ENCODE measurements at places on chromosomes 5 and 9. TPM values are rescaled to one million over a fixed set of nuclear protein-coding genes. Genes with fewer than 3 reads are reported as not detected.

FOXD4L3 gene
- total RNA-seq, result not detected

ELOVL7 gene
- total RNA-seq, result 5.5 TPM

ADGRD2 gene
- 0.43 TPM for total RNA-seq

- no peaks in the 10 kb centered on the region for H3K27me3 ChIP-seq
- no peaks in the 10 kb centered on the region for H3K36me3 ChIP-seq
- no peak overlapping the region for H3K4me3 ChIP-seq
- H3K27ac ChIP-seq, result no peak overlapping the region
- DNase-seq, result no peak
- no peaks in the 10 kb centered on the region for H3K4me1 ChIP-seq
These were observed 47.2 kb downstream of the CMYA5 start for GRCh38 chr5:79736528-79737514.

DNA sequence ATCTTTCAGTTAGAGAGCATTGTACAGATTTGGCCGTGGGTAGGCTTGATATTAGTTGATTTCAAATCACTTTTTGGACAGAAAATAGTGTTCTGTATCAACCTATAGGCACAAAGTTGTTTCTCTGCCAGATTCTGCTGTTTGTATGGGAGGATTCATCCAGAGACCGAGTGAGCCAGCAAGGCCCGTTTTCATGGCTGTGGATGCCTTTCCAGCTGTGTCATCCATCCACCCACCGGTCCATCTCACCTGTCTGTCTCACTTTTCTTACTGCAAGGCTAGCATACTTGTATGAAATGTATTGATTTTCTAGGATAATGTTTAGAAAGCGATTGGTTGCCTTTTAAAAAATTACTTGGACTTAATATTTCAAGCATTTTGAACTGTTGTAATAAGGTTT, 34.4 kb downstream of the ICE1 start:
- no peaks in the 10 kb centered on the region for H3K4me1 ChIP-seq
- H3K36me3 ChIP-seq, result peaks cover 12% of the 10 kb centered on the region

- peak overlapping the region; percentile 21 for H3K27ac ChIP-seq
- H3K4me3 ChIP-seq, result no peak overlapping the region
- DNase-seq, result no peak
These were observed 13.9 kb downstream of the PALM2AKAP2 start for GRCh38 chr9:109793921-109794320.

DNA sequence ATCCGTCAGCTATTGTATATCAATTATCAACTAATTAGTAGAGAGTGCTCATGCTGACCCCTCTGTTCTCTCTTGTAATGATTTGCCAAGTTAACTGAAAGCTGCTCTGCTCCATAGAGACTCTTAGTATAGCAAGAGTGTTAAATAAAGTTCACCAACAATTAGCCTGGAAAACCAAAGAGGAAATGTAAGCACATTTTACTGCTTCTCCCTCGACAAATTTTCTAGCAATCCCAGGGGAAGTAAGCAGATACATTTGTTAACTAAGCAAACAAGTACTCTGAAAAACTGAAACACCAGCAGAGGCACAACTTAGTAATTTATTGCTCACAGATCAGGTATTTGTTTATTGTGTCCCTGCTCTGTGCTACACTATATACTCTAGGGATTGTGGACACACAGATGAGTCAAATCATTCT, 162.2 kb downstream of the GLIS3 start:
- no peak overlapping the region for H3K27ac ChIP-seq
- H3K27me3 ChIP-seq, result no peaks in the 10 kb centered on the region
- no peaks in the 10 kb centered on the region for H3K36me3 ChIP-seq

DNA sequence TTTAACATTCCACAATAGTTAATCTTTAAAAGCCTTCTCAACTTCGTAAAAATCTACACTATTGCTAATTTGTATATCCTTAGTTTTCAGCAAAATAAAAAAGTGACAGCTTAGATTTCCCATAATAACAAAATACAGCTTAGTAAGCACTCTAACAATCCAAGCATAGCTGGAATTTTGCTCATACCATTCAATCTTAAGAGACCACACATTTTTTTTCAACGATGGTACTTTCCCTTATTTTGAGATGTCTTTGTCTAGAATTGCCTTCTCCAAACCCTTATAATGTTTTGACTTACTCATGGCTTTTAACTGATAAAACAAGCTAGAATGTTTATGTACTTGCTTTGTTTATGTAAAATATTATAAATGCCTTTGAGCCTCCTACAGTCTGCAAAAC, 65.6 kb downstream of the HOMER1 start:
- no peak overlapping the region for H3K4me3 ChIP-seq
- no peaks in the 10 kb centered on the region for H3K27me3 ChIP-seq
- H3K4me1 ChIP-seq, result no peaks in the 10 kb centered on the region
- DNase-seq, result no peak
- peaks cover 3% of the 10 kb centered on the region for H3K36me3 ChIP-seq

Measured in neural progenitor cell (in vitro differentiated cells).